ENCODE measurements at places on chromosomes 6 and 20. TPM values are rescaled to one million over a fixed set of nuclear protein-coding genes. Genes with fewer than 3 reads are reported as not detected.

DNA sequence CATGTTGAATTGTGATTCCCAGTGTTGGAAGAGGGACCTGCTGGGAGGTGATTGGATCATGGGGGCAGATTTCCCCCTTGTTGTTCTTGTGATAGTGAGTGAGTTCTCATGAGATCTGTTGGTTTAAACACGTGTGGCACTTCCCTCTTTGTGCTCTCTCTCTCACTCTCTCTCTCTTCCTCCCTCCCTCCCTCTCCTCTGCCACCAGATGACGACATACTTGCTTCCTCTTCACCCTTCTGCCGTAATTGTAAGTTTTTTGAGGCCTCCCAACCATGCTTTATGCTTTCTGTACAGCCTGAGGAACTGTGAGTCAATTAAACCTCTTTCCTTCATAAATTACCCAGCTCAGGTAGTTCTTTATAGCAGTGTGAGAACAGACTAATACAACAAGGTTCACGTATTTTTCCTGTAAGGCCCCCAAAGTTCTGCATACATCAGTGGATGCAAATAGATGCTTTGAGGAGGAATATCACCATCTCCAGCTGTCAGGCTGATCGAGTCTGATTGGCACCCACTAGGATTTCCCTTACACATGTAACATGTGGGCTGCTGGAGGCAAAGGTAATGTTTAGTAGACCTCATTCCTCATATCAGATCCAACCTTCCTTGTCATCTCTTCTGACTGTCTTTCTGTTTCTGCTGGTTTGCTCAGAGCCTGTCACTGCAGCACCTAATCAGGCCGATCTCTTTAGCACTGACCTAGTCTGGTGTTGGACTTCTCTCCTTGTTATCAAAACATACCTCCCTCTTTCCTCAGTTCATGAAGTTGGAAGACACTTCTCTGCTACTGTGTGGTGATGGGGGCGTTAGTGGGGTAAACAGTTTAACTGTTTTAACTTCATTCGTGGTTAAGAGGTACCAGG lies 54.3 kb upstream of the BACH2 start:
- H3K27ac ChIP-seq: no peak overlapping the region
- peaks cover 4% of the 10 kb centered on the region for H3K27me3 ChIP-seq
- no peak for DNase-seq
- no peak overlapping the region for H3K4me3 ChIP-seq
- H3K36me3 ChIP-seq: no peaks in the 10 kb centered on the region

CST2 gene
- not detected for total RNA-seq

DNA sequence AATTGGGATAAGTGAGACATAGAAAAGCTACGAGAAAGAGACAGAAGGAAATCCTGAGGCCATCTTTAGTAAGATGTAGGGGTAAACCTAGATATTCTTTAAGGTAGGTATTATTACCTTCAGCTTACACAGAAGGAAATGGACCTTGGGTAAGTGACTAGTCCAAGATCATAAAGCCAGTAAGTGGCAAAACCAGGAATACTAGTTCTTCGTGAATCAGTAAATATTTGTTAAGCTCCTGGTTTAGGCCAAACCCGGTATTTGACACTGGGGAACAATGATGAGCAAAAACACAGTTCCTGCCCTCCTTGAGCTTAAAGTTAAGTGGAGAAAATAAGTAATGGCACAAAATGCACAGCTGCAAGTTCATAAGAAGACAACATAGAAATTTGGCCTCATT lies 5.3 kb downstream of the TRIM39 start:
- H3K27ac ChIP-seq: no peak overlapping the region
- H3K4me3 ChIP-seq: no peak overlapping the region
- H3K36me3 ChIP-seq: peaks cover 83% of the 10 kb centered on the region
- H3K4me1 ChIP-seq: no peaks in the 10 kb centered on the region

DNA sequence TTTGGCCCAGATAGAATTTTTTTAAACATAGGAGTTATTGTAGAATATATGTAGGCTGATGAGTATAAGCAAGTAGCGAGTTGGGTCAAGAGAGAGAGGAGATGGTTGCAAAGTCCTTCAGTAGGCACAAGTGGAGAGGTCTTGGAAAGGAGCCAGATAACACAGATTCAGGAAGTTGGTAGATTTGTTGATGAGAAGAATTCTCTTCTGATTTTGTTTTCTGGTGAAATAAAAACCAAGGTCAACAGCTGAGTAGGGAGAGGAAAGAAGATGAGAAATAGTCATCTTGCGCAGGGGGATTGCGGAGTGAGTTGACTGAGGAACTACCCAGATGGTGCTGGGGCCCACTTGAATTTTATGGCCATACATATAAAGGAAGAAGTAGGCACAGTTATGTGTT lies 17.4 kb upstream of the CD83 start:
- H3K4me3 ChIP-seq: no peak overlapping the region
- H3K4me1 ChIP-seq: no peaks in the 10 kb centered on the region
- H3K27ac ChIP-seq: no peak overlapping the region
- DNase-seq: no peak
- no peaks in the 10 kb centered on the region for H3K27me3 ChIP-seq

GRCh38 chr6:101613556-101613955 lies 220.0 kb downstream of the GRIK2 start:
- no peak for DNase-seq
- no peaks in the 10 kb centered on the region for H3K4me1 ChIP-seq
- H3K27ac ChIP-seq: no peak overlapping the region
- H3K36me3 ChIP-seq: no peaks in the 10 kb centered on the region
- H3K4me3 ChIP-seq: no peak overlapping the region

- H3K4me1 ChIP-seq: no peaks in the 10 kb centered on the region
- no peaks in the 10 kb centered on the region for H3K36me3 ChIP-seq
- H3K4me3 ChIP-seq: peak within 1 kb of the TSS; percentile 50
- no peaks in the 10 kb centered on the region for H3K27me3 ChIP-seq
- DNase-seq: no peak
- no peak within 1 kb of the TSS for H3K27ac ChIP-seq
These were observed at the start of gene PTCHD4 for GRCh38 chr6:48111143-48111506. Gene PTCHD4 (minus strand): TSS chr6:48111197. CDS start chr6:48068957, 42,240 bp downstream.

DNA sequence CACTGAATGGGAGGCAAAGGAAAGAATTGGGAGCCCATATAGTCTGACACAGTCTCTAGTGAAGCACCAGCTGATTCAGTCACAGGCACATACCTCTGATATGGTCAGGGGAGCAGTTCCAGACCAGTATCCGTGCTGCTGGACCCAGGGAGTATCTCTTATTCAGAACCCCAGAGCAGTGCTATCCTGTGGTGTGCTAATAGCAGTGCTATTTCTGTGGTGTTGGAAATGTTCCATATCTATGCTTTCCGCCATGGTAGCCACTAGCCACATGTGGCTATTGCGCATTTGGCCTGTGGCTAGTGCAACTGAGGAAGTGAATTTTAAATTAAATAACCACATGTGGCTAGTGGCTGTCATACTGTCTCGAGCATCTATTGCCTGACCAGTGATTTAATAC lies 11.0 kb downstream of the SCUBE3 start:
- peak overlapping the region; percentile 35 for H3K27ac ChIP-seq
- H3K4me1 ChIP-seq: peaks cover 6% of the 10 kb centered on the region
- H3K27me3 ChIP-seq: no peaks in the 10 kb centered on the region

DNA sequence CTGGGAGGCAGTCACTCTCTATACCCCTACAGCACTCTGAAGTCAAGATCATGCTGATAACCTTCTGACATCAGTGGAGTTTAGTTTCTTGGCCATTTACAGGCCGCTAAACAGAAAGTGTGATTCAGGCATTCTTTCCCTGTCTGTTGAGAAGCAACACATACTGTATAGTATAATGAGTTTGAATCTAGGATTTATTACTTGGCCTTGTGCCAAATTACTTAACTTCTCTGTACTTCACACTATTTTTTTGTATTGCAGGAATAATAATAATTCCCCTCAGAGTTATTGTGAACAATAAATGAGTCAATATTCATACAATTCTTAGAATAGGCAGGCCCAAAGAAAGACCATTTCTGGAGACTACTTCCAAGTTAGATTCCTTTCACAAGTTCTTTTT lies 4.1 kb downstream of the ZNF391 start:
- no peak overlapping the region for H3K27ac ChIP-seq
- H3K27me3 ChIP-seq: no peaks in the 10 kb centered on the region
- peaks cover 14% of the 10 kb centered on the region for H3K4me1 ChIP-seq

CNBD2 gene
- 2.4 TPM for total RNA-seq

GPLD1 gene
- total RNA-seq: 0.71 TPM

PRICKLE4 gene
- 0.38 TPM for total RNA-seq

DNA sequence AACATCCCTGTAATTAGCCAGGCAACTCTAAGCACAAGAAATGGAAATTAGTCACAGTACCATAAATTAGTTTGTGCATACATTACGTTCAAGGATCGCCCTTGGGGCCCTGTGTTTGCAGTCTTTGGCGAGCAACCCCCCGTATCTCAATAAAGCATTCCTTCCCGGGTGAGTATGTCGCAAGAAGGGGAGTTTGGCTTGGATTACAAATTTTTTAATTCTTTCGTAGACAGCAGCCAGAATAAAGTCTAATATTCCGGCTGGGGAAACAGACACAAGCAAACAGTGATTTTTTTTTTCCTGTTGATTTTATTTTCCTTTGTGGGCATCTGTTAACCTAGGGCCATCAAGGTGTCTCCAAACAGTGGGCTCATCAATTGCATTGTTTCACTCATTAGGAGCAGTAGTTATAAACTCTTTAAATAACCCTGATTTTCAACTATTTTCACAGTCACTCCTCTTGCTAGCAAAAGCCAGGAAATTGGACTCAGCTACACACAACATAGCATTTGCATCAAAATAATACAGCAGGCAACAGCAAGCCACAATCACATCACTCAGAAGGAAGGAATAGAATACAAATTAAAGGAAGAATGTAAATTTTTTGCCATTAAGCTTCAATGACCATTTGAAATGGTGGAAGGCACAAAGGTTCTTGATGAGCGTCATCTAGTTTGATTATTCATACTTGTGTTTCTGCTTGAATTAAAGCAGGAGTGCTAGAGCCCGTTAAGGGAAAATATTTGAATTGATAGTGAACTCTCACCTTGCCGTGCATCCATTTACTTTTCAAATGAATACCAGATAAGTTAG lies 85.3 kb downstream of the LINC00237 start:
- H3K4me3 ChIP-seq: no peak overlapping the region
- no peak overlapping the region for H3K27ac ChIP-seq
- H3K4me1 ChIP-seq: no peaks in the 10 kb centered on the region

PRSS16 gene
- total RNA-seq: not detected

DNA sequence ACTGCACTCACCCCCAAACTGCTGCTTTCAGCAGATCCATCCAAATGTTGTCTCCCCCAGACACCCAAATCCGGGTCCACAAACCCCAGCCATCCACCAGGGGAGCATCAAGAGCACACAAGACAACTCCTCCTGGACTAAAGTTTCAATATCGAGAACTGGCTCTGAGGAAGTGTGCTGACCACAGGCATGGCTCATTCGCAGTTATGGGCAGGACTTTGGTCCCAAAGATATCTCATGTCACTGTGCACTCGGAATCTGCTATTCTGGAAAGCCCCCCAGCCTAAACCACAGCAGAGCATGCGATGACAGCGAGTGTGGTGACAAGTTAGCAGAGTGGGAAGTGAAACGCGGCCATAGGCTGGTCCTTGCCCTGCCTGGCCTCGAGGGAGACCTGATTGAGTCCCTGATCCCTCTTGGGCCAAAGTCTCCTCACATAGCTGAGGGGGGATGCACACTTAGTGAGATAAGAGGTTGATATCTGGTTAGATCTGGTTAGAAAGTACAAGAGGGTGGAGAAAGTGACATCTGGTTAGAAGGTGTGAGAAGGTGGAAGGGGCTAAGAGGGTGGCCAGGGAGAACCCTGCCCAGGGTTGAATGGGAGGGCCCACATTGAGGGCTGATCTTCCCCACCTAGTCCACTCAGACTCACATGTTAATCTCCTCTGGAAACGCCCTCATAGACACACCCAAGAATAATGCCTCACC lies 149.7 kb downstream of the MRPL14 start:
- H3K4me3 ChIP-seq: no peak overlapping the region
- DNase-seq: no peak
- H3K27me3 ChIP-seq: no peaks in the 10 kb centered on the region
- H3K36me3 ChIP-seq: no peaks in the 10 kb centered on the region

GRCh38 chr6:168582571-168582981 lies 141.6 kb downstream of the SMOC2 start:
- H3K4me3 ChIP-seq: no peak overlapping the region
- no peaks in the 10 kb centered on the region for H3K36me3 ChIP-seq
- DNase-seq: no peak
- H3K27me3 ChIP-seq: no peaks in the 10 kb centered on the region
- H3K27ac ChIP-seq: no peak overlapping the region

- H3K4me3 ChIP-seq: no peak overlapping the region
- peaks cover 22% of the 10 kb centered on the region for H3K27me3 ChIP-seq
- no peaks in the 10 kb centered on the region for H3K36me3 ChIP-seq
- DNase-seq: no peak
These were observed 27.8 kb upstream of the FAM110A start for GRCh38 chr20:805713-806112.

DNA sequence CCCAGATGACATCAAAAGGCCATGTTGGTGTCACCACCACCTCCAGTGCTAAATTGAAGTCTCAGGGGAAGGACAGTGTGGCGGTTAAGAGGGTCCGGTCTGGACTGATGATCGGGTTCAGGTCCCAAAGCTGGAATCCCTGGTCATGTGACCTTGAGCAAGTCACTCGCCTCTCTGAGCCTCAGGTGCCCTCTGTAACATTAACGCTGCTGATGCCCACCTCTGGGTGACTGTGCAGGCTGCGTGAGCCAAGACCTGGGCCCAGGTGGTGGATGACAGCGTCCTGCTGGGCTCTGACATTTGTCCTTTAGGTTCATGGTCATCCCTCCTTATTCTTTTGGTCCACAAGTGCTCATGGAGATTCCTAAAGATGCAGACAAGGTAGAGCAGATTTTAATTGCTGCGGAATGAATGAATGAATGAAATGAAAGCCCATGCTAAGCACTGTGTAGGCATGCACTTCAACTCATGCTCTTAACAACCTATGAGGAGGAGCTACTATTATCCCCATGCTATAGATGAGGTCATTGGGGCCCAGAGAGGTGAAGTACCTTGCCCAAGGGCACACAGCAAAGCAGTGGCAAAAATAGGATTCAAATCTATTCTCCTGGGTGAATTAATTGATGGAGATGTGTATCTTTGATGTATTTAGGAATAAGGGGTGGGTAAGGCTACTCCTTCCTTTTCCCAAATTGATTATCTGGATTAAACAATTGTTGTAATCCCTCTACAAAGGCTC lies 649 bp upstream of the BPIFB1 start:
- peaks cover 78% of the 10 kb centered on the region for H3K27me3 ChIP-seq
- no peaks in the 10 kb centered on the region for H3K4me1 ChIP-seq
- no peaks in the 10 kb centered on the region for H3K36me3 ChIP-seq
- DNase-seq: no peak
- no peak overlapping the region for H3K27ac ChIP-seq
- H3K4me3 ChIP-seq: no peak overlapping the region

GRCh38 chr6:4907602-4908001 lies 96.2 kb downstream of the RPP40 start:
- H3K27me3 ChIP-seq: no peaks in the 10 kb centered on the region
- peaks cover 20% of the 10 kb centered on the region for H3K4me1 ChIP-seq
- H3K27ac ChIP-seq: no peak overlapping the region
- no peaks in the 10 kb centered on the region for H3K36me3 ChIP-seq

SOBP gene
- 17.7 TPM for total RNA-seq

GRCh38 chr6:15985379-15985959 lies 143.4 kb upstream of the MYLIP start:
- no peak overlapping the region for H3K4me3 ChIP-seq
- no peaks in the 10 kb centered on the region for H3K27me3 ChIP-seq
- no peak for DNase-seq
- H3K27ac ChIP-seq: no peak overlapping the region
- no peaks in the 10 kb centered on the region for H3K36me3 ChIP-seq

GRCh38 chr6:156634951-156635371 lies 142.2 kb upstream of the ARID1B start:
- no peaks in the 10 kb centered on the region for H3K36me3 ChIP-seq
- H3K4me1 ChIP-seq: peaks cover 13% of the 10 kb centered on the region
- H3K27ac ChIP-seq: no peak overlapping the region
- H3K4me3 ChIP-seq: no peak overlapping the region
- no peaks in the 10 kb centered on the region for H3K27me3 ChIP-seq

- H3K4me1 ChIP-seq: peaks cover 50% of the 10 kb centered on the region
- no peaks in the 10 kb centered on the region for H3K36me3 ChIP-seq
- H3K27me3 ChIP-seq: no peaks in the 10 kb centered on the region
- DNase-seq: peak; percentile 90
These were observed 118.0 kb downstream of the HFE start for GRCh38 chr6:26205161-26205624.

Measured in heart right ventricle (tissue), 16 donors.